CD4-positive, alpha-beta T cell treated with Interleukin-21 for 1 hour (primary cell): ENCODE measurements at places on chromosomes 1 and 21.

DNA sequence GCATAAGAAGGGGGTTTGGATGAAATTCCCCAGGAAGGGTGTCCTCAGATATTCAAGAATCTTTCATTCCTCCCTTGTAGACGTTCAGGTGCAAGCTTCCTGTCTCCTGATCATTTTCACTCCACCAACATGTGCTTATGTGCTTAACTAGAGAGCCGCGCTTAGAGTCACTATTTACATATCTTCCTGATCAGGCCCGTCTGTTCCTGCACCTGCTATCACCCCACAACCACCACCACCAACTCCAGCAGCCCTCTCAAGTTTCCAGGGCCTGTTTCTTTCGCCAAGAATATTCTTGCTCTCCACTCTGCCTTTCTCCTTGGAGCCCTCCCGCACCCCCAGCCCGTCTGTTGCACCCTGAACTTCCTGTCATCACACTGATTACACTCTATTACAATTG, 113.4 kb downstream of the SPSB1 start:
- DNase-seq = no peak

GRCh38 chr21:28445141-28445830, 547.4 kb downstream of the LTN1 start:
- no peak for DNase-seq

GRCh38 chr1:213914392-213914791, 73.4 kb upstream of the PROX1 start:
- DNase-seq = no peak

- no peak for DNase-seq
Measured at GRCh38 chr1:215718575-215719287, 151.6 kb downstream of the KCTD3 start.

- DNase-seq = no peak
Measured at GRCh38 chr1:241012708-241013340, 344.2 kb downstream of the RGS7 start.

DNA sequence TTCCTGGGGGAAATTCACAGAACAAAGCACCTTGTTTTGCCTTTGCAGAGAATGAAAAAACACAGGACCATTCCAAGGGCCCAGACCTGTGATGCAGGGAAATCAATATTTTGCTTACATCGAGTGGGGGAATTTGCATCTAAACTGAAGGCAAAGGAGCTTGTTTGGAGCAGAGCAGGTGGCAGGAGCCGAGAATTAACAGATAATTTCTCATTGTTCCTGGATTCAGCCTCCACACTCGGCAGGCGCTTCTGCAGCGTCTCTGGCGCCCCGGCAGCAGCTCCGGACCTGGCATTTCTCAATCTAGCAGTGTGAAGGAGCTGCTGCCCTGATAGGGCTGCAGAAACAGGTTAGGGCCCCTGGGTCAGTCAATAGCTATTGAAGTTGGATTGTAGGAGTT, 2.0 kb upstream of the SYT6 start:
- DNase-seq = no peak

GRCh38 chr1:178572604-178573003, 59.7 kb downstream of the TEX35 start:
- no peak for DNase-seq

GRCh38 chr1:156964441-156964840, 44.0 kb downstream of the LRRC71 start:
- DNase-seq = no peak

DNA sequence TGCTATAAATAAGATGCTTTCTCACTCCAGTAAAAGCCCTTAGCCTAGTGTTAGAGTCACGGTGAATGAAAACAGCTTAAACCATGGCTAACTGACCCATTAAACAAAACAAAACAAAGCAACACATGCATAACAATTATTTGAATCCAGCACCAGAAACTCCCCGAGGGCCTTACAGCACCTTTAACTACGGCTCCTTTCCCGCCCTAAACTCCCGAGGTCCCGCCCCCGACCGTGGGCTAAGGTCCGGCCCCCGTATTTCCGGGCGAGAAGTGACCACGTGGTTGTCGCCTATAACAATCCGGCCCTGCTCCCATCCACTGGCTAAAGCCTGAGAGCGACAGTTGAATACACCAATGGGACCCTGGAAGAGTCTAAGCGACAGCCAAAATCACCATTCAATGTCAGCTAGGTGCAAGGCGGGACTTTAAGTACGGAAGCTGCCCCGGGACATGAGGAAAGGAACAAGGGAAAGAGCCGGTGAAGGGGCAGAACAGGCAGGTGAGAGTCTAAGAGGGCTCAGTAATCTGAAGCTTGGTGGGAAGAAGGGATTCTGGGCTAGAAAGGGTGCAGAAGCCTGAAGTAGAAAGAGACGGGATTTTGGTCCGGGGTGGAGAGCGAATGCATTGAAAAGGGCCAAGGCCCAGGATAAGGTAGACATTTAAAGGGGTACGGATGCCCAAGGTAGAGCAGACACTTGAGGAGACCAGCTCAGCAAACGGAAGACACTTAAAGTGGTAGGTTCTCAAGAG, at the start of gene FLAD1:
Gene FLAD1, plus strand, starts transcription at position 448 of the 752 bp plus-strand sequence. CDS start 351 bp downstream, outside the sequence.
- peak; percentile 99 for DNase-seq

DNA sequence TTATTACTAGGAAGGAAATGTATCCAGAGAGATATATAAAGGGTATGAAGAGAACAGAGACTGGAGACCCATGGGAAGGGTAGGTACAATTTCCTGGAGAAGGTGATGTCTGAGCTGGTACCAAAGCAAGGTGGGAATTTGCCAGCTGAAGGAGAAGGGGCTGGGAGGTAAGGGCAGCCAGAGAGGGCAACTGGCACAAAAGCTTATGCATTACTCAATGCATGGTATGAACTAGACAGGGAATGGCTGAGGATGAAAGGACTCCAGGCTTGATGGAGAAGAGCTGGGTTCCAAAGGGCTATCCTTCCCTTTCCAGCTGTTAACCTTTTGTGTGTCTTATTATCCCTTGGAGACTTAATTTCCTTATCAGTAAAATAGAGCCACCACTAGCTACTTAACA, 113.6 kb upstream of the GADD45A start:
- DNase-seq = no peak

DNA sequence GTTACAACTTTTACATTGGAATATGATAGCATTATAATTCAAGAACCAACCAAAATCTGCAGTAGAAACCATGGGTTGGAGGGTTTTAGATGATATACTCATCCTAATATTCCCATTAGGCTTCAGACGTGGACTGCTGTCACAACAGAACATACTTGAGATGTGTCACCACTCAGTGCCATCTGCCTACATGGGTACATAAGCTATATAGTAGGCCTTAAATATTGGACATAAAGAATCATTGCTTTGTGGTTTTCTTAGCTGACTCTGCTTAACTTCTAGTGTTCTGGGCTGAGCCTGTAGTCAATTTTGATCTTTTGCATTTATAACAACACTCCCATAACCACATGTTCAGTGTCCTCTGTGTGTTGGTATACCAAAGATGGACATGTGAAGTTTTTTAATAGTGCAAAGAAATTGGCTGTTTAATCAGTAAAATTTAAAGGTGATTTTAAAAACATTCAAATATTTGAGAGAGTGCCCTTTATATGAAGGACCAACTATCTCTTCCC, 14.2 kb downstream of the RAP1A start:
- no peak for DNase-seq

DNA sequence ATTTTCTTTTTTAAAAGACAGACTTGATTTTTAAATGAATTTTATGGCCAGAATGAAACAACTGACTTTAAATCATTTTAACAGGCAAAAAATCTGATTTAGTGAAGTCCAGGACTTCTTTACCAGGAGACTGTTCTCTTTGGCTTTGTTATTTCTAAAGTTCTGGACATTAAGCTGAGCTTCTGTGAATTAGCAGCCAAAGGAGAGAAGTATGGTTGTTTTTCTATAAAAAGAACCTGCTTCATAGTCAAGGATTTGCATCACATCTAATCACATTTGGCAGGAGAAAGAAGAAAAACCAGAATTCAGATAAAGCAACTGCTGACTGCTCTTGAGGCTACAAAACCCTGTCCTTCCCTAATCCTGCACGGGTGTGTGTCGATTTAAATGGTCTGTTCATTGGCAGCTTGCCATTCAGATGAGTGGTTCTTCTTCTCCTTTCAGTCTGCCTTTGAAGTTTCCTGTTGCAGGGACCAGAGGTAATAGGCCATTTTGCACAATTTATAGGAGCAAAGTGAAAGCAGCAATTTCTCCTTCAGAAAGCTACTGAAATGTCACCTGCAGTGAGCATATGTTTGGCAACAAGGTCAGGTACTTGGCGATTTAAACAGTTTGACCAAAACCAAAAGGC, 215.4 kb downstream of the OLFM3 start:
- no peak for DNase-seq

DNA sequence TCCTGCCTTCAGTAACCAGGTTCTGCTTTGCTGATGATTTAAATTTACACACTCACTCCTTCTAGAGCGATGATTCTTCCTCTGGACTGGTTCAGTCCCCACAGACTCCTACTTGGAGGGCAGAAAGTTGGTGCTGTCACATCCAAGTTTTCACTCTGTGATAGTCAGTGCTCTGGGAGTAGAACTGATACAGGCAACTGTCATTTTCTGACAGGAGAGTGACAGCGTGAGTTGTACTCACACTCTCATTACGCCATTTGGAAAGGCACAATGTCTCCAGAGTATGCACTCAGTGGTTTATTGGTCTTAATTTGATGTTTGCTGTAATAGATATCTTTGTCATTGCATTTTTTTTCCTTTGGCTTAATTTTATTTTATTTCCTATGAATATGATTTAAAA, 96.0 kb downstream of the GRIK1 start:
- DNase-seq = no peak

- no peak for DNase-seq
Measured at GRCh38 chr1:162023181-162023546, 505 bp downstream of the OLFML2B start.

DNA sequence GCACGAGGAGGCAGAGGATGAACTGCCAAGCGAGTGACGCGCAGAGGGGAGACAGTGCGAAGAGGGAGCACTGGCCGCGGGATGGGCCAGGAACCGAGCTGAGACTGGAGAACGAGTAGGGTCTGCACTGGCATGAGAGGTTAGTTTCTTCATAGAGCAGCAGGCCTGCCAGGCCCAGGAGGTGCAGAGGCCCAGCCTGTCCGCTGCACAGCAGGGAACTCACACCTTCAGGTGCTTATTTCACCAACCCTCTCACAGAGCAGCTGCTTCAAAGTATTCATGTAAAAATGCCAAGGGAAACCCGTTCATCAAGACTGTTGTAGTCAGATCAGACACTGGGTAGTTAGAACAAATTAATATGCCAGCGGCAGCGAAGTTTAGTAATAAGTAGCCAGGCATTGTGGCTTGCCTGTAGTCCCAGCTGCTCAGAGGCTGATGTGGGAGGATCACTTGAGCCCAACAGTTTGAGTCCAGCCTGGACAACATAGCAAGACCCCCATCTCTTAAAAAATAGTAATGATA, 144.5 kb downstream of the SLC45A1 start:
- no peak for DNase-seq

DNA sequence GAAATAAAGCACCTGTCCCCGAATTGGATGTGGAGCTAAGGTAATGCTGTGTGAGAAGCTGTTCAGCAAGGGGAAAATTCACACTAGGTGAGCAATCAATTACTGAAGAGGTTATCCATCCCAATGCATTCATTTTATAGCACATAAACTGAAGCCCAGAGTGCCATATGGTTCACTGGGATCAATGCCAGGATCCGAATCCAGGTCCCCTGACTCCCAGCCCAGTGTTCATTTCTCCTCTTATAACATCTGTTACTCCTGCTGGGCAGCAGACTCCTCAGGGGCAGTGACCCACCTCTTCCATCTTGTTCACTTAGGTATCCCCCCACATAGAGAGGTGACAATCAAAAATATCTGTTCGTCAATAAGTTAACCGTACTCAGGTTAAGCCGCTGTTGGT, 13.2 kb upstream of the SEC16B start:
- no peak for DNase-seq

- DNase-seq = no peak
Measured at GRCh38 chr1:59906931-59907330, 19.6 kb downstream of the CYP2J2 start.

DNA sequence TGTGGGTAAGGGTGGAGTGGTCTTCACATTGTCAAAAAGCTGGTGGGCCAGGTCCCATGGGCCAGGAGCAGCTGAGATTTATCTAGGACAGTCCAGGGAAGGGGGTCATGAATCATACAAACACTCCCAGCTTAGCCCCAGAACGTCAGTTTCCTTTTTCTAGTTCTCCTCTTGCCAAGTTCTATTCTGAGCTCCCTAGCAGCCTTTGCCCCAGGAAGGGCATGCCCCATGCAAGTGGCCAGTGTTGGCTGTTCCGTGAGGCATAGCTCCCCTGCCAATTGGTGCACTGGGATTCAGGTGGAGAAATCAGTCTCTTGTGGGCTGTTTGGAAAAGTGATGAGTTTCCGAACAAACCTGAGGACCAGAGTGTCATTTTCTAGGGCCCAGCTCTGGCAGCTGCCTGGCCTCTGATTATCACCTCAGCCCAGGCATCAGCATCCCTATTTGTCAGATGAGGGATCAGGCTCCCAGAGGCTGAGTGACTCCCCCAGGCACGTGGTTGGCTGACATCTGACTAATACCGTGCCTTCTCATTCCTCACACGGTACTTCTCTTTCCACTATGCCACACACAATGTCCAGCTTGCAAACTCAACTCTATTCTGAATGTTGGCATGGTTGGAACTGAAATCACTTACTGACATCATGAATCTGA, 14.2 kb upstream of the MYOM3 start:
- no peak for DNase-seq
